ENCODE measurements at places on chromosomes 12 and 14.

DNA sequence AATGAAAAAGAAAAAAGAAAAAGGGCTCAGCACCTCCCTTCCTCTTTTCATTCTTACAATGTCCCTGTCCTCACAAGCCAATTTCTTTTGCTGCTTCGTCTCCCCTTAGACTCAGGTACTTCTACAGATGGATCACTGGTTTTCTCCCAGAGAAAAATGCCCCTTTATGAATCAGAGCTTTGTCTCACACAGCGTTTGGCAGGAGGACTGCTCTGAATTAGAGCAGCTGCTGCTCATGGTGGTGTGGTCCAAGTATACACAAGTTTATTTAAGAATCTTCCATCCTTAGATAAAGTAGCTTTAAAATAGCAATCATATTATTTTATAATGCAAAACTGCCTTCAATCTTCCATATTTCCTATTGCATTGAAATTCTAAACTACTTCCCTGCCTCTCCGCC lies 80.3 kb downstream of the SLC8A3 start:
- no peak for DNase-seq

- peak; percentile 27 for DNase-seq
Measured at GRCh38 chr12:51270067-51270950, at the start of gene SMAGP. TSS of gene SMAGP (minus strand) at chr12:51270415. CDS start at chr12:51269278, 1,137 bp downstream.

- no peak for DNase-seq
Measured at GRCh38 chr12:121021754-121022153, 5.5 kb upstream of the C12orf43 start.

GRCh38 chr12:65184176-65184857 lies 14.9 kb downstream of the LEMD3 start:
- no peak for DNase-seq

GRCh38 chr12:89494411-89495231 lies 30.0 kb downstream of the GALNT4 start:
- DNase-seq, result no peak

- DNase-seq, result peak; percentile 79
Measured at GRCh38 chr12:124914392-124915238, at the start of gene UBC. TSS of gene UBC (minus strand) at chr12:124914650. CDS start at chr12:124913771, 879 bp downstream.

- no peak for DNase-seq
Measured at GRCh38 chr12:96752211-96752610, 154.8 kb upstream of the NEDD1 start.

GRCh38 chr14:105069871-105070759 lies 4.9 kb upstream of the GPR132 start:
- DNase-seq, result no peak

DNA sequence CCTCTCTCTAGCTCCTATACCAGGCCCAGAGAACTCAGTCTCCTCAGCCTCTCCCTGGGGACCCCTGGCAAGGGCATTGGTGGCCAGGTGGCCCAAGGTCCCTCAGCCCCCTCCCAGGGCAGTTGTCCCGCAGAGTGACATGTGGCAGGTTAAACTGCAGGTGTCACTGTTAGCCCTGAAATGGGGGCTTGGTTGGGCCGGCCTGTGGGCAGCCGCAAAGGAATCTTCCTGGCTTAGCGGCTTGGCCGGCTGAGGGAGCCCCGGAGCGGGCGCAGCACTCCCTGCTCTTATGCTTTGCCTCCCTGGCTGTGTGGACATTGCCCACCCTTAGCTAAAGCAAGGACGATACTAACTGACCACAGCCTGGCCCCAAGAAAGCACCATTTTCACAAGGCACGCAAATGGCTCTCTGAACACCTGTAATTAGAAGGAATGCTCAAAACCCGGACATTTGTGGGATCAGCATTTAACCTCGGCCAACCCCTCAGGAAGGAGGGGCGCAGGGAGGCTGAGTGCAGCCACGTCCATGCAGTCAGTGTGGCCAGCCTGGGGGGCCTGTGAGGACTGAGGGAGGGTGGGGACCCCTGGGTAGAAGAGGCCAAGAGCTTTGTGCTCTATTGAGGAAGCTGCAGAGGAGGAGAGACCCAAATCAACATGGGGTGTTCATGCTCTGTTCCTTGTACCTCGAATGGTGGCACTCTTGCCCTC lies 82.2 kb downstream of the PAPOLA start:
- no peak for DNase-seq

GRCh38 chr12:115079760-115080159 lies 395.8 kb upstream of the TBX3 start:
- DNase-seq, result no peak

DNA sequence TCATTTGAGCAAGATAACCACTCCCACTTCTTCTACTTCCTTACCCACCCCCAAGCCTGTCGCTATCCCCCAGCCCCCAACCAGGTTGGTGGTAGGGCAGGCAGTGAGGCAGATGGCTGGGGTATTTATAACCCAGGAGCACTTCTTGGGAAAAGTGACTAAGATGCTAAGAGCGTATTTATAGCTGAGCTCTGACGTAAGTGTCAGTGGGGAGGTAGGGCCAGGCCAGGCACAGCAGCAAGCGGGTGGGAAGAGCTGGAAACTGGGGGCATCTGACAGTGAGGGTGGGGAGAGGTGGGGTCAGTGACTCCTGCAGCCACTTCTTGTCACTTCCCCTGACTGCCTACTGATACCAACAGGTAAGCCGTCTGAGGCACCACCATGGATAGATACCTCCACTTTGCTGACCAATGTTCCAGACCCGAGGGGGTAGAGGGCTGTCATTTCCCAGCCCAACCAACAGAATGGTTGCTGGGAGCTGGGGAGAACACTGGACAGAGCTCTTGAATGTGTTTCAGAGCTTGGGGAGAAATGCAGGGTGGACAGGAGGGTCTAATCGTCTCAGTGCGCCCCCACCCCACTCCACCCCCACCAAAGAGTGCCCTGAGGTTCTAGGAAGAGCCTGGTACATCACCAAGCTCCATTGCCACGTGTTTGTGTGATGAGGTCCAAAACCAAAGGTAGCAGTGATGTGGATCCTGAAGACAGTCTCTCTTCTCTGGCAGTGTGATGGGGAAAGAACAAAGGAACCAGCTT lies 2.7 kb upstream of the INHBE start:
- no peak for DNase-seq

GRCh38 chr12:94730847-94731246 lies 80.5 kb upstream of the TMCC3 start:
- no peak for DNase-seq

- DNase-seq, result peak; percentile 31
Measured at GRCh38 chr14:44961151-44961553, 595 bp downstream of the KLHL28 start.

DNA sequence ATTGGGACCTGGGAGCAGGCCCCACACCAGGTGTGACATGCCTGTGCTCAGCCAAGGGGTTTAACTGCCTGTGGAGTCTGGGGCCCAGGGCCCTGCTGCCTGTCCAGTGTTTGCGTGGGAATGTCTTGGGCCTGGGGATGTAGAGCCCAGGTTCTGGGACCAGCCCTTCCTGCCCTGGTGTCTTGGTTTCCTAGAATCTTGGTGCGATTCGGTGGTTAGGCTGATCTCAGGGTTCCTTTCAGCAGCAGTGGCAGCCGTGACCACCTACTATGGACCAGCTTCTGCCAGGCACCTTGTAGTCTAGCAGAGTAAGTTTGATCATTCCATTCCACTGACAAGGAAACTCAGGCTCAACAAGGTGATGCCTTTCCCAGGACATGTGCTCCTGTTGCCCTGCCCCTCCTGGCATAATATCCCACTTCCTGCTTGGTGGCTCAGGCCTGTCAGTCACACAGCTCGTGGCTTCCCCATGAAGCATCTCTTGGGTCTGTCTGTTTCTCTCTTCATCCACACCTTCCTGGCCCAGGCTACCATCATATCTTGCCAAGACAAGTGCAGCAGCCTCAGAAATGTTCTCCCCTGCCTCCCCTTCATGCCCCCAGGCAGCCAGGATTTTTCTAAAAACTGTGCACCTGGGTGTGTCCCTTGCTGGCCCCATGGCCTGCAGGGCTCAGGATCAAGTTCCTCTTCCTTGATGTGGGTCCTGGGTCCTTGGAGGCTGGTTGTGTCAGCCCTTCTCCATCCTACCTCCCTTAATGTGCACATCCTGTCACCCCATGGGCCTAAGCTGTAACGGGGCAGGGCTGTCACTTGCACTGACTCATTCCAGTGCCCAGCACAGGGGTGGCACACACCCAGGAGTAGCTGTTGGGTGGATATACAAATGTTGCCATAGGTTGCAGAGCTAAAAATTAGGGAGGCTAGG lies 101.6 kb downstream of the SLC25A47 start:
- DNase-seq, result no peak

DNA sequence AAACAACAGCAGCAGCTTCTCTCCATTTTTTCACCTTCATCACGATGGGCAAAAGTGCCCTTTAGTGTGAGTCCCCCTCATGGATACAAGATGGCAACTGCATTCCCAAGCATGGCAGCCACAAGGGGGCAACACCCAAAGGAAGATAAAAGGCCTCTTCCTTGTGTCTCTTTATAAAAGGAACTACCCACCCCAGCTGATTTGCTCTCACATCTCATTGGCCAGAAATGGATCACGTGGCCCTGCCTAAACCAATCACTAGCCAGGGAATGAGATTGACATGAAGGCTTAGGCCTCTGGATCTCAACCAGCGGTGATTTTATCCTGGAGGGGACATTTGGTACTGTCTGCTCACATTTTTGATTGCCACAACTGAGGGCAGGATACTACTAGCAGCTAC lies 21.9 kb upstream of the IFT81 start:
- DNase-seq, result no peak

DNA sequence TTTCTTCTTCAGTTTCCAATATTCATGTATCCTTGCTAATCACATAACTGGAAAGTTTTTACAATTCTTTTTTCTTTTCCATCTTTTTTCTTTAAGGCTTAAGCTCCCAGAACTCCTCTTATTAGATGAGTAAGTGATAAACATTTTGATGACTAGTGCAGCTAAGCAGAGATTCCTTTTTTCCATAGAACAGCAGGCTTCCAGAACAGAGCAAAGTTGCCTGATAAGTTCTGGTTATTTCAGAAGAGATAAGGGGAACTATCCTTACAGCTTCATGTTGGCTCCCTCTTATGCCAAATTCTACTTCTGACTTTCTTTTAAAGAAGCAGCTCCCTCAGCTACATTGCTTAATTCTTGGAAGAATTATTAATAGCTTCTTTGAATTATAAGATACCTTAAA lies 194.7 kb upstream of the FAR2 start:
- DNase-seq, result no peak

Measured in activated T-helper 1 cell treated with Interleukin-2 at 50 U/mL for 16 hours (primary cell).